ENCODE measurements at places on chromosomes 16 and 17.

DNA sequence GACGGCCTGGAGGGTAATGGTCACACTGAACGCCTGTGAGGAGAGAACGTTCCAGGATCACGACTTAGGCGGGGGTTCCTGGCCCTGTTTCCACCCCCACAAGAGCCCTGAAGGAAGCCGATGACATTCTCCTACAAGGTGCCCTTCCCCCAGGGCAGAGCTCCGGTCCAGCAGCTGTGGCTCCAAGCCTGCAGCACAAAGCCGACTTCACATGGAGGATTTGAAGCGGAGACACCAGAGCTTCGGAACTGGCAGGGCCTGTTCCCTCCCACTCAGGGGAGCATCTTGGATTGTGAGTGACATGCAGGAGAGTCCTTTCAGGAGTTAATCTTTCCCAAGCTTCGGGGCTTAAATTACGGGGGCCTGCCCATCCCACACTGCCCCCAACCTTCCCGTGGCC lies 5.0 kb downstream of the FADS6 start:
- DNase-seq, result no peak

GRCh38 chr17:9557161-9557755 lies 18.4 kb downstream of the STX8 start:
- DNase-seq, result no peak

DNA sequence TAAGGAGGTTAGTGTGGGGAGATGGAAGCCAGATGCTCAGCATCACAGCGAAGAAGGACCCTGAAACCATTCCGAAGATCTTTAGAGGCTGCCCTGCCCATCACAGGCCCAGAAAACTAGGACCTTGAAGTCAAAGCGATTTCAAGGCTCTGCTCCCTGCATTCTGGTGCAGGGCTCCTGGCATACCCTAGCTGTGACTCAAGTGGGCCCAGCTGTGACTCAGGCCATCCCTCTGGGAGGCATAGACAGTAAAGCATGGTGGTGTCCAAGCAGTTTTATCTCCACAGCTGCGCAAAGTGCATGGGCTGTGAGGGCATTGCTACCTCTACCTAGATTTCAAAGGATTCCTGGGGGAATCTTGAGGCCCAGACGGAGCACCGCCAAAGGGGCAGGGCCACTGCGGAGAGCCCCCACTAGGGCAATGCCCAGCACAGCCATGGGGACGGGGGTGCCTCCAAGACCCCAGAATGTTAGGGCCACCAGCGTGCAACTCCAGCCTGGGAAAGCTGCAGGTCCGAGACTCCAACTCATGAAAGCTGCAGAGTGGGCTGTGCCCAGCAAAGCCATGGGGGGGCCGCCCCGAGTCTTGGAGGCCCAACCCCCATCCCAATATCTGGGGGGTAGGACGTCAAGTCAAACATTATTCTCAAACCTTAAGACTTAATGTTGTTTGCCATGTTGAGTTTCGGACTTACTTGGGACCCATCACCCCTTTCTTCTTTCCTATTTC lies 11.7 kb upstream of the ZNF594 start:
- DNase-seq, result peak; percentile 66

GRCh38 chr17:81991684-81992305 lies 14.4 kb downstream of the ASPSCR1 start:
- peak; percentile 95 for DNase-seq

DNA sequence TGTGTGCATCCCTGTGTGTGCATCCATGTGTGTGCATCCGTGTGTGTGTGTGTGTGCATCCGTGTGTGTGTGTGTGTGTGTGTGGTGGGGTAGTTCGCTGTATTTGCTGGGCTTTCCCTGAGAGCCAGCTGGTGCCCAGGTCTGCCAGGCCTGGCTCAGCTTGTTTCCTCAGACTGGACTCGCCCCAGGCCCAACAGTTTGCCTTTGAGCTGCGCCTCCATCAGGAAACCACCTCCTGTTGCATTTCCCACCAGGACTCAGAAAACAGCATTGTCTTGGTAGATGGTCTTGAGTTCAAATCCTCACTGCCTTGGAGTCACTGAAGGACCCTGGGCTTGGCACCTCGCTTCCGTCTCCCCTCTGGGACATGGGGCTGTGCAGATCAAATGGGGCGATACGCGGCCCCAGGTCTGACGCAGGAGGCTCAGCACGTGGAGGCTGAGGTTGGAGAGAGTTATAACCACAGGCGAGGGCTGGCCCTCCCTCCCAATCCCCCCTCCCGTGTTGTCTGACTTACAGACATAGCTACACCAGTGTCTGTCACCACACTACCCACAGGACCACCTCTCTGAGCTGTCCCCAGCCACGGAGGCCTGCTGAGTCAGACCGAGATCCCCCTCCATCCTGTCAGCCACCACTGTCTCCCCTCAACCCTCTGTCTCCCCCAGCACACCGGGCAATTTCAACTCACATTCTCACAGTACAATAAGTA lies 4.7 kb downstream of the ITGAE start:
- peak; percentile 56 for DNase-seq

GRCh38 chr17:82416771-82417170 lies 1.4 kb upstream of the HEXD start:
- DNase-seq, result no peak

DNA sequence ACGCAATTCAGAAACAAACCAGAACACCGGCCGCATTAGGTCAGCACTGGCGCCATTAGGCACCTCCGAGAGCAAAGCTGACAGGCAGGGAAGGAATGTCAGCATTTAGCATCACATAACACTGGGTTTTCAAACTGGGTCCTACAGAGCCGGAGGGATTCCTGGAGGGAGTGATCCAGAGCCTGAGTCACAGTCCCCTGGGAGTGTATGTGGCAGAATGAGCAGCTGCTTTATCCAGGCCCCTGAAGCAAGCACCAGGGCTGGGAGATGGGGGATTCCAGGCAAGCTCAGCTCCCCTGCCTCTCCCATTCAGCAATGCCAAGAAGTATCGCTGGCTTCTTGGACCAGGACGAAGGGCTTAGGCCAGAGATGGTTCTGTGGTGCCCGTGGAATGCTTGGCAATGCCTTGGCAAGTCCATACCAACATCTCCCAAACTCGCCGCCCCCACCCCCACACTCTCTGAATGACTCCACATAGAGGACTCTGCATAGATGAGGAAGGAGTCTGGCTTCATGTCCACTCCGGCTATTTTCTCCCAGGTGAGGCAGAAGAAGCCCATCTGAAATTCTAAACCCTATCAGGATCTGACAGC lies 20.4 kb downstream of the GAS7 start:
- no peak for DNase-seq

- no peak for DNase-seq
Measured at GRCh38 chr16:22210854-22211253, 4.8 kb downstream of the EEF2K start.

DNA sequence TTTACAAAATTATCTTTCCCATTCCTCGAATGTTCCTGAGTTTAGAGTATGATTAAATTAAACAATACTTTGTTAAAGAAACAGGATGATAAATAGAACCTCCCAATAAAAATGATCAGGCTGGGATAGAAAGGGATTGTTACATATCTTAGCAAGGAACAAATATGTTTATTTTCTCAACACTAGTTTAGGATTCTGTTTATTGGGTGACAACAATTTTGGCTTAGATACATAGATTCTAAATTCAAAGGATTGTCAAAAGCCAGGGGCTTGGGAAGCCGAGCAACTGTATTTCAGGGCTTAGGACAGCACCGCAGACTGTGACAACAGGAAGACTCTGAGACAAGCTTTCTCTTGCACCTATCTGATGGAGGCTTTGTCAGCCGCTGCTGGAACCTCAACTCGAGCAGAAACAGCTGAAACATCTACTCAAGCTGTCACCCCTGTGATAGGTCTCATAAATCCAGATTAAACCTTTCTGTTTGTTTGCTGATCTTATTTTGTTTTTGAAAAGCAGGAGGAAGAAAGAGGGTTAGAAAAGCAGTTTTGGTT lies 562.8 kb upstream of the ZFHX3 start:
- DNase-seq, result no peak

DNA sequence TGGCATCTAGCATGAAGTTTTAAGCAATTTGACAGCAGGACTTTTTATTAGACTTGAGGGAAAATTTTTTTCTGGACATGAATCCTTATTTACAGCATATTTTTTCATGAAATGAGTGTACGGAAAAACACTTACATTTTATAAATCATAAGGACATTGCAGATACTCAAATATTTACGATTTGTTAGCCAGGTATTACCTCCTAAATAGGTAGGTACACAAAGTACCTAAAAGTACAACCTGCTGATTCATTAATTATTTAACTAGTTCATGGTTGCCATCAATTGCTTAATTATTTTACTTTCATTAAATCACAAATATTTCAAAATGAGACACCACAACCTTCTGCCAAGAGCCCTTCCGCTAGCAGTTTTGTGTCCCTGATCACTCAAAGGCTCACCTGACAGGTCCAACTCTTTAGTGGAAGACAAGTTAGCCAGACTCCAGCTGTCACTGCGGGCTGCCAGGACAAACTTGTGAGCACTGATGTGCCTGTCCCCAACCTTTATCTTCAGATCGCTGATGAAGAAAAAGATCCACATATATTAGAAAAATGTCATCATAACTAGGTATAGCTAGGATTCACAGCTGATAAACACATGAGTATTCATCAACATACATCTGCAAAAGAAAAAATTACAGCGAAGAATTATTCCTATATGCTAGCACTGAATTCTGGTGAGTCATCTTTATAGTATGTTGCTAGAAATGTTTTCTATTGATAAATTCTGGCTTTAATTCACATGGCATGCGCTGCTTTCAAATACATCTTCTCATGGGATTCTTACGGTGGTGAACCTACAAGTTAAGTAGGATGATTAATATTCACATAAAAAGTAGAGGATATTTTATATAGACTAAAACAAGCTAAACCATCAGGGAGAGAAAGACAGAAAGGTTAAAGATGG lies 28.2 kb downstream of the ANKFY1 start:
- DNase-seq, result no peak

DNA sequence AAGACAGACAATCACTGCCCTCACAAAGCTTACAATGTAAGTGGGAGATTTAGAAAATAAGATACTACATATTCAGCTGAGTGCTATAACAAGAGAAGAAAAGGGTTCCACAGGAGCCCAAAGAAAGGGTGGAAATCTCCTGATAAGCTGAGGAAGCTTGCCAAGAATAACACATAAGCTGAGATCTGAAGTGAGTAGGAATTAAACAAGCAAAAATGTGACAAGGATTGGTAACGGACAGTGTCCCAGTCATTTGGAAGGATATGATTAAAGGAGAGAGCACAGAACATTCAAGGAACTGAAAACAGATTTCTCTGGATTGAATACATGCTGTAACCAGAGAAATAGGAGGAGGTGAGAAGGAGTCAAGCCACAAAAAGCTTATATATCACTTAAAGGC lies 13.0 kb downstream of the CDYL2 start:
- no peak for DNase-seq

GRCh38 chr17:7809086-7809790 lies 24.8 kb upstream of the KDM6B start:
- DNase-seq, result no peak
